T-cell (primary cell): ENCODE measurements at places on chromosomes 1 and 21.

GRCh38 chr21:45326891-45327440, 39.3 kb upstream of the POFUT2 start:
- no peak for DNase-seq

DNA sequence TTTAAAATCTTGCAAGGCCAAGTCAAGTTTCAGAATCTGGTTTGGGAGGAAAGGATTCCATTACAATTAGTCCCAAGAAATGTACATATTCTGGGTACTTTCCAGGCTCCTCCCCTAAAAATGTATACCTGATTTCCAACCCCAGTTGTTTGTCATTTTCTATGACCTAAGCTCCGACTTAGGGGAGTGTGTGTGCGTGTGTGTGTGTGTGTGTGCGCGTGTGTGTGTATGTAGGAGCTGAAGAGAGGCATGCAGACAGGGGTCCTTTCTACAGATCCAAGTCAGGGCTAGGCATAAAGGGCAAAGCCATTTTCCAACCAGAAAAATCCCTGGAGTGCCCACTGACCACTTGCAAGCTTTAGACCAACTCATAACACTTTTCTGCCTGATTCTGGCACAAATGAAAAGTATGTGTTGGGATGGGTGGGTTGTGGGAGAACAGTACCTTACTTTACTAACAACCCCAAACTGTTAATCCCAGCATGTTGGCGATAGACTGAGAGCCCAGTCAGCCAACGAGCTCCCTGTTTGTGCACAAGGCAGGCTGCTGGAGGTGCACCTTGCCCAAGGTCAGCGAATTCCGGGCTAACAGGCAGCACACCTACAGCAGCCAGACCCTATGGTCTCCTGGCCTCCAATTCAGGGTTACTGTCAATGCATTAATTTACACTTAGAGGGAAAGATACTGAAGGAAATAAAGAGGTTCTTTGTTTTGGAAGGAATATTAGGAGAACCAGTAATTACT, 1.7 kb downstream of the TRABD2B start:
- no peak for DNase-seq

GRCh38 chr1:164477343-164477742, 81.6 kb upstream of the PBX1 start:
- no peak for DNase-seq

DNA sequence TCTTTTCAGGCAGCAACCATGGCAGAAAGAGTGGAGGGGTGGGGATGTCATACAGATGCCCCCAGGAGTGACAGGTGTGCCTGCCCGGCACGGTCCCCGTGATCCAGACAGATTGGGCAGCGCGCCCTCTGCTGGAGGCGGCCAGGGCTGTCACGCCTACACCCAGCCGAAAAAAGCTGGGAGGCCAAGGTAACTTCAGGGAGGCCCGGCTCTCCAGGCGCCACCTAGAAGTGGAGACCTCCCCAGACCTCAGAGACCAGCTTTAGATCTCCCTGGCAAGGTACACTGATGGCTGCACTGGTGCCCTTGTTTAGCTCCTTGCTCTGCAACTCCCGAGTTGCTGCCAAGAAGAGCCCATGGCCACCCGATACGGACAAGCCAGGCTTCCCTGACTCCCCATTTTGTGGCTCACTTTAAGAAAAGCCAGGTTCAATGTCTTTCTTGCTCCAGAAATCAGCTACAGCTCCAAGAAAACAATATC, 6.6 kb downstream of the GOLT1A start:
- DNase-seq: peak; percentile 52

DNA sequence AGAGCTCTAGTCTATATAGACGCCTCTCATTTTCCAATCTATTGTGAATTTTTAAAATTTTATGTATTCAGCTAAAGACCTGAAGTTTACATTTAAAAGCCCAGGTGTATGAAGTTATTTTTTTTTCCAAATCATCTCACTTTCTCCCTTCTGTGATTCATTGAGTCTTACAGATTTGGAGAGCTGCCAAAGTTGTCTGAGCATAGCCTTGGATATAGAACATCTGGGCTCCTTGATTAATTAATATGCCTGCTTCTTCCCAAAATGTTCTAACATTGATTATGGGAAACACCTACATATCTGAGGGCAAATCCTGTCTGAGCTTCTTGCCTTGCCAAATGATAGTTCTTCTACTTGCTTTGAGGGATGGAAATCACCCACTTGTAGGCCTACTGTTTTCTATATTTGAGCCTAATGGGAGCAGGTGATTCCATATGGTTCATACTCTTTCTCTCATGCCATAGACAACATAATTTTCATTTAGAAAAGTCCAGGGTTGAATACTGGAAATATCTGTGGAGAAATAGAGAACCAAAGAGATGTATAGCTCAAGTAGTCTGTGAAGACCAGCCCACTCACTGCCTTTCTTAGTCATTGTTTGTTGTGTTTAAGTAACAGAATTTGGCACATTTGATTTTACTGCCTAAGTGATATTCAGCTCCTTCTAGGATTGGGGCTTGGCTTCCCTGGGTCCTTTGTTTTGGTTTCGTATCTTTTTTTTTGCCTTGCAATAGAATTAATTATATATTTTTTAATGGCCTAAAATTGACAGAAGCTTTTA, 46.2 kb downstream of the MACF1 start:
- DNase-seq: no peak

DNA sequence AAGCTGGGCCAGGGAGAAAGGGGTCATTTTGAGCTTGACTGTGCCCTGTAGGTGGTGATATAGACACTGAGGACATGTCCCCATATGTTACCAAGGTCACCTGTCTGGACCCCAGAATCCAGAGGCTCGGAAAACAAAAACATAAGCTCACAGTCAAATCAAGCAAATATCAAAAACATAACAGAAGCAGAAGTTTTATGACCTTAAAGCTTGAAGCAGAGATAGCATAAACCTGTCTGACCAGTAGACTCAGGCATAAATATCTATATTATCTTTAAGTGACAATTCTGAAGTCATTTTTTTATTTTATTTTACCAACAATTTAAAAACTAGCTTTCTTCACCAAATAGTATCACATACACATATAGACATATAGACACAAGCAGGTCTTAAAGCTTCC, 32.8 kb upstream of the RHOU start:
- DNase-seq: no peak

DNA sequence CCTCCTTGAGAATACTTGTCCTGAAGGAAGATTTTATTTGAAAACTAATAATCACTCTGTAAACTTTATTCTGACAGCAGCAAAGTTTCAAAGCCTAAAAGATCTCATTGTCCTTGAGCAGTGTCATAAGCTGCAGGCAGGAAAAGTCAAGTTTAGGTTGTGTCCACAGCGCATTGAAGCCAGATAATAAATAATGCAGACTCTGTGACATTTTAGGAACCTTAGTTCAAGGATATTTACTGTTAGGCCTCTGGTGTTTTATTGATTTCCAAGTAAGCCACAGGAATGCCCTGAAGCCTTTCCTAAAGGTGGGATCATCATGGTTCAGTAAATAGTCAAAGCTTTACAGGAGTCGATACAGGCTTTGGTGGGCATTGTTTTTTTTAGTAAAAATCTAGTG, 356.4 kb upstream of the SGIP1 start:
- no peak for DNase-seq

GRCh38 chr1:116257341-116257767, 115.7 kb upstream of the ATP1A1 start:
- no peak for DNase-seq

GRCh38 chr1:112902221-112902620, 53.8 kb downstream of the SLC16A1 start:
- no peak for DNase-seq
